ENCODE measurements at places on chromosomes 5 and 9. TPM values are rescaled to one million over a fixed set of nuclear protein-coding genes. Genes with fewer than 3 reads are reported as not detected.

TNFSF15 gene
- 0.66 TPM for total RNA-seq

PCDHA7 gene
- total RNA-seq = 1.3 TPM

NR6A1 gene
- 3.9 TPM for total RNA-seq

PLGRKT gene
- total RNA-seq = 15.0 TPM

DNA sequence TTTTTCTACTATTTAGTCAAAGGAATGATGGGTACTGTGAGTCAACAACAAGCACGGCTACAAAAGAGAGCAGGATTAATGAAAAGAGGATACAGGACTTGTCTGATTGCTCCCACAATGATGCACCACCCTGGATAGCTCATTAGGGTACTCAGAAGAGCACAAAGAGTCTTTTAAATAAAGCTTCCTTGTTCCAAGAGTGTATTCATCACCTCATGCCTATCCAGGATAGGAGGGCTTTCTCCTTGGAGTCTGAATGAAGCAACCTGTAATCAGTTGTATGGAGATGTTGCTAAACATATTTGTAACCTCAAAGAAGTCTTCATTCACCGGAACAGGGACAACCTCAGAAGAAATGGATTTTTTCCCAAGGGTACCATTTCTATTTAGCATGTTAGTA is 219.5 kb upstream of the TMEM161B start:
- H3K27ac ChIP-seq = no peak overlapping the region
- H3K27me3 ChIP-seq = no peaks in the 10 kb centered on the region
- no peaks in the 10 kb centered on the region for H3K4me1 ChIP-seq
- no peak for DNase-seq
- H3K36me3 ChIP-seq = no peaks in the 10 kb centered on the region

- H3K36me3 ChIP-seq = no peaks in the 10 kb centered on the region
- H3K27me3 ChIP-seq = no peaks in the 10 kb centered on the region
- no peaks in the 10 kb centered on the region for H3K4me1 ChIP-seq
- H3K4me3 ChIP-seq = no peak overlapping the region
- no peak for DNase-seq
These were observed 219.8 kb downstream of the ACTL7B start for GRCh38 chr9:108636013-108636412.

GRCh38 chr9:125757834-125758233 is 10.7 kb downstream of the PBX3 start:
- DNase-seq = no peak
- no peaks in the 10 kb centered on the region for H3K4me1 ChIP-seq
- H3K36me3 ChIP-seq = no peaks in the 10 kb centered on the region
- H3K27ac ChIP-seq = no peak overlapping the region
- H3K4me3 ChIP-seq = no peak overlapping the region

DNA sequence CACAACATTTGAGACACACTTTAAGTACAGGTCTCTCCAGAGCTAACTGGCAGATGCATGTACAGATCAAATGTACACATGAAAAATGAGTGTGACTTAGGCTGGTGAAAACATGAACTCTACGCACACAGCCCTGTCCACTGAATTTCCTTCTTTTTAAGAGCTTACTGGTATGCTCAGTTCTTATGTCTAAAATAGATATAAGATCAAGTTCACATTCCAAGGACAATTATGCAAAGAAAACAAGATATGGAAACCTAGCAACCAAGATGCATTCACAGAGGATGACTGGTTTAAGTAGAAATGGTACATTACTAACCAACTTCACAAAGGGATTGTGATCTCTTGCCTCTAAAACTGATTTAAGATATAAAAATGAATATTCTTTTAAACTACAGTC is 56.7 kb downstream of the TLE1 start:
- no peaks in the 10 kb centered on the region for H3K4me1 ChIP-seq
- H3K36me3 ChIP-seq = no peaks in the 10 kb centered on the region
- no peak for DNase-seq
- H3K4me3 ChIP-seq = no peak overlapping the region

DNA sequence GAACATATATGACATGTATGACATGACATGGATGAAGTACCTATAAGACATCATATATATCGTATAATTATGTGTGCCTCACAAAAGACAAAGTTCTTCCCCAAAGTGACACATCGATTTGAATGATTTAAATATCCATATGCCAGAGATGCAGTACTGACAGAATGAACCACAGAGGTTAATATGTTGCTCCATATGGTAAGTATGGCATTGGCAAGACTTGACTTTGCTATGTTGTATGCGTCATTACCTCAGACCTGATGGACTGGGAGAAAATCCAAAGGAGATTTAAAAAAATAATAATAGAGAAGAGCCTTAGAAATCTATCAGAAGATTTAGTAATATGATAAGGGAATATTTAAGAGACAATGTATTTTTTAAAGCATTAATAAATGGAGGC is 263.2 kb downstream of the PJA2 start:
- no peaks in the 10 kb centered on the region for H3K27me3 ChIP-seq
- no peak overlapping the region for H3K27ac ChIP-seq

- no peaks in the 10 kb centered on the region for H3K27me3 ChIP-seq
- H3K4me1 ChIP-seq = no peaks in the 10 kb centered on the region
- H3K4me3 ChIP-seq = no peak overlapping the region
- H3K36me3 ChIP-seq = no peaks in the 10 kb centered on the region
- H3K27ac ChIP-seq = no peak overlapping the region
- peak; percentile 38 for DNase-seq
These were observed 131.3 kb downstream of the ZDHHC21 start for GRCh38 chr9:14561929-14562405.

DNA sequence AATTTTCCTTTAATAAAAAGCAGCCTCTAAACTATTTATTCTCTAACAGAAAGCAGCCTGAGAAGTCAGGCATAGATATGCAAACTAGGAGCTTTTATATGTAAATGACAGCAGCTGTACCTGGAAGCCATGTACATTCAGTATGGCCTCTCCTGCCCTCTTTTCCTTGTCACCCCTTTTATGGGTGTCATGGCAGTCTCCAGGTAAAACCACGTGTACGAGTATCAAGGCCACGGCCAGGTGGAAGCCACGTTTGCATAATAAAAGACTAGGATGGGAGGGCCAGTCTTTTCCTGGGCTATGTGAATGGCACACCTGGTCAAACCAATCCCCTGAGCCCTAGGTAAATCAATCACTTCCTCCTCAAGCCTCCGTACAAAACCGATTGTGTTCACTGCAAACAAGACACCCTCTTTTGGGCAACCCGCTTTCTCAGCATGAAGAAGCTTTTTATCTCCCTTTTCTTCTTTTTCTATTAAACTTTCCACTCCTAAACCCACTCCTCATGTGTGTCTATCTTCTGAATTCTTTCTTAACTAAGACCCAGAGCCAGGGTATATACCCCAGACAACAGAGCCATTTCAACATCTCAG is 419.5 kb upstream of the CTNND2 start:
- H3K4me3 ChIP-seq = no peak overlapping the region
- DNase-seq = no peak
- no peaks in the 10 kb centered on the region for H3K27me3 ChIP-seq
- no peaks in the 10 kb centered on the region for H3K4me1 ChIP-seq
- no peak overlapping the region for H3K27ac ChIP-seq

DNA sequence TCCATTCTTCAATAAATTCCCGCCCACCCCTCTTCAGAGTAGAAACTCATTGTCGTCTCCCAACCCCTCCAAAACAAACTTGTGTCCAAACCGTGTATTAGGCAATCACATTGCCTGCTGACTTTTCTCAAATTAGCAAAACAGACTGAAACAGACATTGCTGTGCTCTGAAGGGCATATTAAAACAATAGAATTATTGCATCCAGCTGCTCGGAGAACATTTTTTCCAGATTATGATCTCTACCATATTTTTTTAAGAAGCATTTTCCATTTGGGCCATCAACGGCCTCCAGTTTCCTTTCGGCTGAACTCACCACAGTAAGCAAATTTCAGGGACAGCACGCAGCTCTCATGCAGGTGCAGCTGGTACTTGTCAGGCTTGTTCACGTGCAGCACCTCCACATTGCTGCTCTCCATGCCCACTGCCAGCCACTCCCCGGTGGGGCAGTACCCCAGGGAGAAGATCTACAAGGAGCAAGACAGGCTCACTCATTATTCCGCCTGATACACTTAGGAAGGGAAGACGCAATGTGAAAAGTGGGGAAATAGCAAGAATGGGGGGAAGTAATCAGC is 104.1 kb downstream of the TLE1 start:
- H3K4me1 ChIP-seq = no peaks in the 10 kb centered on the region
- no peak for DNase-seq

- peak overlapping the region; percentile 81 for H3K27ac ChIP-seq
- no peaks in the 10 kb centered on the region for H3K36me3 ChIP-seq
- no peaks in the 10 kb centered on the region for H3K4me1 ChIP-seq
- peak overlapping the region; percentile 64 for H3K4me3 ChIP-seq
These were observed 1.1 kb downstream of the CFAP90 start for GRCh38 chr5:7849681-7850394.

- H3K4me1 ChIP-seq = no peaks in the 10 kb centered on the region
- no peaks in the 10 kb centered on the region for H3K36me3 ChIP-seq
- H3K27me3 ChIP-seq = no peaks in the 10 kb centered on the region
- no peak overlapping the region for H3K4me3 ChIP-seq
- no peak for DNase-seq
These were observed 1912.8 kb upstream of the NUDT12 start for GRCh38 chr5:105475401-105475800.

Measured in breast epithelium (tissue), 4 donors.